ENCODE measurements at places on chromosomes 7 and 10.

DNA sequence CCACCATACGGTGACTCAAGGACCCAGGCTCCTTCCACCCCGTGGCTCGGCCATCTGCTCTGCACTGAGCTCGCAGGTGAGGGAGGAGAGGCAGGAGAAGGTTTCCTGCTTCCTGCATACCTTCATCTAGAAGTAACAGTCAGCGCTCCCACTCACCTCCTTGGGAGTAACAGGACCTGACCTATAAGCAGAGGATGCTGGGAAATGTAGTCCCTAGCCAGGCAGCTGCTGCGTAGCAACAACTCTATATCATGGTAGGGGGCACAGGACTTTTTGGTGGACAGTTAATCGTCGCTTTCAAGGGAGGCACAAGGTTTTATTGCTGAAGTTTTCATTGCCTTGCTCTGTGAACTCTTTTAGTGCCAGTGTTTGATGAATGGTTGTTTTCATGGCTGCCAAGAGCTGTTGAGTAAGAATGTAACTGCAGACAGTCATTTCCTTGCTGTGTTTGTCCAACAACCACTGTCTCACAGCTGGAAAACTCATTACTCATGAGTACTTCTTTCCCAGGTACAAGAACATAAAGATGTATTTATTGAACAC is 10.2 kb upstream of the ZFYVE27 start:
- DNase-seq = peak; percentile 72

DNA sequence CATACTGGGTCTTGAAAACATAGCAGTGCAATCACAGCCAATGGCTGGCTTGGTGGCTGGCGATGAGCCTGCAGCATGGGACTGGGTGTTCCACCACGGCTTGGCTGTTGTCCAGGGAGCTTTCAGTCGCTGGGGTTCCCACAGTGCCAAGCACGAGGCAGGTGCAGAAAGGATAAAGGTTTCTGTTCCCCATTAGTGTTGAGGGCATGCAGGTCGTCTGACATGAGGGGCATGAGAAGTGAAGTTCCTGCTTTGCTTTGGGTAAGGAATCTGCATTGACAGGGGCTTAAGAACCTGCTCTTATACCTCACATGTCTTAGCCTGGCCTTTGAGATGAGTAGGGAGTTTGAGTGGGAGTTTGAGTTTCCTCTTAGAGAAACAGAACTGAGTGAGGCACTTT is 9.0 kb upstream of the CFTR start:
- no peak for DNase-seq

DNA sequence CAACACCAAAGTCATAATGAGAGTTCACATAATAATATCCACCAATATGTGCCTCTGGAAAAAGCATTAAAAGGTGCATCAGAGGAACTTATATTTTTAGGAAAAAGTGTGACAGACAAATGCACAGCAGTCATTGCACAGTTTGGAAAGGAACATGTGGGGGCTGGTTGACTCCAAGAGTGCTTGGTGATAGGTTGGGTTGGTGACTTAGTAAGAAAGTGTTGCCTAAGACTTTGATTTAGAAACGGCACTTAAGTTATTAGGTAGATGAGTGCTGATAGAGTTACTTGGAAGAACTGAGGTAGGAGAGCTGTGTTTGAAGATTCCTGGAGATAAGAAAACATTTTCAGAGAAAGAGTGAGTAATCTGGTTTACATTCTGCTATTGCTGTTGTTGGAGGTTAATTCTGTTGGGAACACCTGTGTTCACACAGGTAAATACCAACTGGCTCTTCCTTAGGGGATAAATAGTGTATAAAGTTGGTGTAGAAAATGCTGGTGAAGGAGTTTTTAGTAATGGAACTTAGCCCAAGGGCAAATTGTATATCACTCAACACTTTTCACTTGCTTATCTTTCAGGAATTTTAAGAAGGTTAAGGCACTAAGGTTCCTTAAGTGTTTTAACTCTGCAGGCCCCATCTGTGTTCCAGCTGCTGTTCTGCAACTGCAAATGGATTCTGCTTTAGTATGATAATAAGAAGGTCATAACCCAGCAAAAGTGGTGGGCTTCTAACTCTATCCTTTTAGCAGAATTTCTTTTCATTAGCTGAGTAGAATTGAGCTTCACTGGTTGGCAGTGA is 196.1 kb downstream of the NSUN6 start:
- DNase-seq = no peak

DNA sequence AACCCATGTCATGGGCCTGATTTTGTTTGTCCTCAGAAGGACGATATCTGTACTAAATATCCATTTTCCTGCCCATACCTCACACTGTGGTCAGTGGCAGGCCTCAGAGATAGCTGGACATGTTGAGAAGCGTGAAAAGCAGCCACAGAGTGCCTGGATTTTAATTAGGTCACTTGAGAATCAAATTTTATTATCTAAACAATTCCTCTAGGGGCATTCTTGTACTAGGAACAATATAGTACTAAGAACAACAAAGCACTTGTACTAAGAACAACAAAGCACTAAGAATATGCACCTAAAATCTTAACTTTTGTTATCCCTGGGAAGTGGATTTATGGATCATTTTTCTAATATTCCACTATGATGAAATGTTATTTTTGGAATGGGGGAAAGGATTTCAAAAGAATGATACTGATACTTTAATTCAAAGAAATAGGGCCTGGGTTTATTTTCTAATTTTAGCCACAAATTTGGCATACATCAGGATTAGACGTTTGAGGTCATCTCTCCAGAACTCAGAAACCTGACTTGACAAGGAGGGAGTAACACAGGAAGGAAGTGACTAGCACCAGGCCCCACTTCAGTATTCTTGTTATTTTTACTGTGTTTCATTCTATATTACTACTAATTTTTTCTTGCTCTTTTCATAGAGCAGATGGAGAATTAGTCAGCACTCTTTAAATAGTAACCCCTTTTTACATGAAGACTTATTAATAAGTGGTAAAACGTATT is 112.2 kb downstream of the EXOC4 start:
- peak; percentile 52 for DNase-seq

DNA sequence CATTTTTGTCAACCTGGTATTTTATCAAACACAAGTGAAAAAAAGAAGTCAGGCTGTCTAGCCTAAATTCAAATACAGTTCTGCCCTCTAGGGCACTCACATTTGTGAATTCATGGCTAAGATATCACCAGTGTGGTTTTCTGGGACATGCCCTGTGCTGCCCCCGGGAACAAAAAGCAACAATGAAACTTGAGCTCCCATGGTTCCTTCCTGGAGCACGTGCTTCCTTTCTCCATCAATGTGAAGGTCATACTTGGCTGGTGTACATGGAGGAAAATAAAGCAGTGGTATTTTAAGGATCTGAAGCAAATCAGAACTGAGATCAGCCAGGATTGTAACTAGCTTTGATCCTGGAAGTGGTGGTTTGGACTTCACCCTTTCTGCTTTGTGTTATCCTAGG is 128.9 kb upstream of the FRMD4A start:
- no peak for DNase-seq

DNA sequence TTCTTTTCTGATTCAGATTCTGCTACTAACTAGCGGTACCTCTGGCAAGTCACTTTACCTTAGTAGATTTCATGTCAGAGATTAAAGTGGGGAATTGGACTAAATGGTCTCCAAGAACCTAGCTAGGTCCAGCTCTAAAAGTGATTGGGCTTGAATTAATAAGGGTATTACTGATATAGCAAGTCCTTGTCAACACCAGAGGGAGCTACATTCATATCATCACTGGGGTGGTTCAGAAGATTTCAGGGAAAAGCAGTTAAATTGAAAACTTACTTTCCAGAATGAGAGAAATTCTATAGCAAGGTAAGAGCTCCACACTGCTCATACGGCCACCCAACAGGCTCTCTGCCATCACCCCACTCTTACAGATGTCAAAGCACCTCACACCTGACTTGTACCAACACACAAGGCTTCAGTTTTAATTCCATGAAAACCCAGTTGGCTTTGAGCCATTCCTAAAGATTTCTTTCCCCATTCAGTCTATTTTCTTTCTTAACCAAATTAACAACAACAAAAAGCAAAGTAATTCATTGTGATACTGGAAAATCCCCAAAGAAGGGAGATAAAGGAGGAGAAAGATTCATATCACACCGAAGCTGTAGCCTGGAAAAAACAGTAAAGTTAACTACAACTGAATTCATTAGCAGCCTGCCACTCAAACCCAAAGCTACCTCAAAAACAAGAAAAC is 38.0 kb upstream of the SPOCK2 start:
- DNase-seq = peak; percentile 6

DNA sequence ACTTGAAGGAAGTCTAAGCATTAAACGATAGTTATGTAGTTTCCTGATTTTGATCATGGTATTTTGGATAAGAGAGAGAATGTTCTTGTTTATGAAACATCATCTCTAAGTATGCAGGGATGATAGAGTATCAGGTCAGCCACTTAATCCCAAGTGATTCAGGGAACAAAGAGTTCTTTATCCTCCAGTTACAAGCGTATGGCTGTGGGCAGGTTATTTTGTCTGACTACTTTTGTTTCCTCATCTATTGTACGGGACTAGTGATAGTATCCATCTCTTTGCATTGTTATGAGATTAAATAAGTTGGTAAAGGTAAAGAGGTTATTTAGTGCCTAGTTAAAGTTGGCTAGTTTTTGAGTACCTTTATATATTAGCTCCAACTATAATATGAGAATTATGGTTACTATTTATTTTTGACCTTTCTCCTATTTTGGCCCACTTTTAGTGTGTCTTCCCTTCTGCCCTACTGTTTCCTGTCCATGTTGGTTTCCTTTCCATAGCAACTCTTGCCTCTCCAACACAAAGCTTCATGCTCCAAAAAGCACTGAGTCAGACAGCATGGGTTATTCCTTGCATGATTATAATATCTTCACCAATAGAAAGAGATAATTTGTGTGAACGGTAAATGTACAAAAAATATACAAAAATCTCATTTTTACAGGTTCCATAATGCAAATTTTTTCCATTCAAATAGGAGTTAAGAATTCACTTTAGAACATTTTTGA is 65.4 kb downstream of the SP8 start:
- no peak for DNase-seq

GRCh38 chr10:119205894-119206602 is 1.3 kb upstream of the GRK5 start:
- peak; percentile 51 for DNase-seq

GRCh38 chr7:18700147-18700546 is 204.6 kb downstream of the HDAC9 start:
- DNase-seq = peak; percentile 23

DNA sequence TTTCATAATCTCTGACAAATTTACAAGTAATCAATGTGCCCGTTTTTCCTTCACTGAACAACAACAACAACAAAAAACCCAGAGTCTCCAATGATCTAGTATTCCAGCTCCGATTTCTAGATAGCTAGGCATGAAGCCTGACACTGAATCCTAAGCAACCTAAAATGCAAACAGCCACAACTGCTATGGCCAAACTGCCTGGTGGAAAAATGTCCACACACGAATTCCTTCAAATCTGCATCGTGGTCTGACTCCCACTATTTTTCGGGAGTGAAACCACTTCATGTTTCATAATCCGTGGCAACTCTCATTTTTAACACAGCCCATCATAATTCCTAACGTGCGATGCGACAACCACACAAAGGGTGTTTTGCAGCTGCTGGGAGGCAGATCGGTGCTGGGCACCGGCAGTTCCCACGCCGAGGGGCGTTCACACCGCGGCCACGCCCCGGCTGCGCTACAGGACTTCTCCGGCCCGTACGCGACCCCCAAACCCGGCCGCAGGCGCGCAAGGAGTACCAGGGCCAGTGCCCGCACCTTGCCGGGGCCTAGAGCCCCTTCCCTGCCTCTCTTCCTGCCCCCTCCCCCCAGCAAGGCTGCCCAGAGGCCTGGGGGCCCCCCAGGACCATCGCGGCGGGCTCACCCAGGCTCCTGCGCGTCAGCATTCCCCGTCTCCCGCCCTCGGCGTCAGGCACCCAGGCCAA is 814 bp downstream of the RUFY2 start:
- peak; percentile 66 for DNase-seq

- no peak for DNase-seq
Measured at GRCh38 chr10:27537787-27538186, 33.7 kb downstream of the RAB18 start.
